NCI-H2081 (cell line): ENCODE measurements at places on chromosomes 12 and 14.

DNA sequence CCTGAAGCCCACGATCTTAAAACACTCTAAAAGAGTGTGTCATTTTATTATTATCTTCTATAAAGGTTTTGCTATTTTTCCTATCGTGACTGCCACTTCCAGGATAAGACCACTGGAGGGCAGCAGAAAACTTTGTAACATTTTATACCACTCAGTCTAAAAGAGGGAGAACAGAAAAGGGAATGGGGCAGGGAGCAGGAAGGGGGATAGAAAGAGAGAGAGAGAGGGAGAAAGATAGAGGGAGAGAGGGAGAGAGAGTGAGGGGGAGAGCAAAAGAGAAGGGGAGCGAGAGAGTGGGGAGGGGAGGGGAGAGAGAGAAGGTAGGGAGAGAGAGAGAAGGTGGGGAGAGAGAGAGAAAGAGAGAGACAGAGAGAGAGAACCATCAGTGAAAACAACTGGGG lies 2.0 kb upstream of the ART4 start:
- peak; percentile 42 for DNase-seq

DNA sequence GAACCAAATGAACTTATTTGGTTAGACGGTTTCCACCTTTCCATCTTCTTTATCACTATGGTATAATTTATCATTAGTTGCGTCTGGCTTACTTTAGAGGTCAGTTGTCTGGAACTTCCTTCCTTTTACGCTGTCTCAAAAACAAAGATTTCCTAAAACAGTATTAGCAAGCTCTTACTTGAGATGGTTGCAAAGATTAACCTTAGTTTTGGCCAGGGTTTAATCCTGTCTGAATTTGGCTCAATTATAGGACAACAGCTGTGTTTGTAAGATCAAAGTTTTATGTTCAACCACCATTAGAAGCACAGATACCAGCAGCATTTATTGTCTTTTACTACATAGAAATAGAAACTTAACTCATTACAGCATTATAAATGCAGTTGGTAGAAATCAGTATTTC lies 7.9 kb upstream of the WASHC3 start:
- DNase-seq = no peak

GRCh38 chr14:61927060-61927459 lies 164.8 kb downstream of the SNAPC1 start:
- DNase-seq = no peak

DNA sequence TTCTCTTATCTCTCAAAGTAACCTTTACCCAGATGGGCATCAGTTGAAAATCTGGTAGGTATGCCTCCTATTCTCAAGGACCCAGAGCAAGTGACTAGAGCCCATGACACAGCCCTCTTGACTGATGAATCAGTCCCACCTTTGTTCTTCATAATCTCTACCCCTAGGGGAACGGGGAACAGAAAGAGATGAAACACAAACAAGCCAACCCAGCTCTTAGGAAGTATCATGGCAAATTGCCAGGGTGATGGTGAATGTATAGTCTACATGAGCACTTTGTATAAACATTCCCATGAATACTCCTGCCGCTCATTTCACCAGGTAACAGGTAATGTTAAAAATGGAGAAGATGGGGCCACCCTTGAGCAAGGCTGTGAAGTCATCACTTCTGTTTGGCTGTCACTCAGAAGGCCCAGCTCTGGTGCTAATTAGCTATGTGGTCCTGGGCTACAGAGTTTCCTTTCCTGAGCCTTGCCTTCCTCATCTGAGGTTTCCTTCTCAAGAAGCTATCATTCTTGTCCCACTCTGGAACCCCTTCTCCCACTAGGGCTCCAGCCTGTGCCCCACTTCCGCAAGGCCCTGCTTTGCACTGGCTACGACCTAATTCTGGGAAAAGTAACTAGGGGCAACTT lies 161.7 kb downstream of the ANO2 start:
- no peak for DNase-seq

DNA sequence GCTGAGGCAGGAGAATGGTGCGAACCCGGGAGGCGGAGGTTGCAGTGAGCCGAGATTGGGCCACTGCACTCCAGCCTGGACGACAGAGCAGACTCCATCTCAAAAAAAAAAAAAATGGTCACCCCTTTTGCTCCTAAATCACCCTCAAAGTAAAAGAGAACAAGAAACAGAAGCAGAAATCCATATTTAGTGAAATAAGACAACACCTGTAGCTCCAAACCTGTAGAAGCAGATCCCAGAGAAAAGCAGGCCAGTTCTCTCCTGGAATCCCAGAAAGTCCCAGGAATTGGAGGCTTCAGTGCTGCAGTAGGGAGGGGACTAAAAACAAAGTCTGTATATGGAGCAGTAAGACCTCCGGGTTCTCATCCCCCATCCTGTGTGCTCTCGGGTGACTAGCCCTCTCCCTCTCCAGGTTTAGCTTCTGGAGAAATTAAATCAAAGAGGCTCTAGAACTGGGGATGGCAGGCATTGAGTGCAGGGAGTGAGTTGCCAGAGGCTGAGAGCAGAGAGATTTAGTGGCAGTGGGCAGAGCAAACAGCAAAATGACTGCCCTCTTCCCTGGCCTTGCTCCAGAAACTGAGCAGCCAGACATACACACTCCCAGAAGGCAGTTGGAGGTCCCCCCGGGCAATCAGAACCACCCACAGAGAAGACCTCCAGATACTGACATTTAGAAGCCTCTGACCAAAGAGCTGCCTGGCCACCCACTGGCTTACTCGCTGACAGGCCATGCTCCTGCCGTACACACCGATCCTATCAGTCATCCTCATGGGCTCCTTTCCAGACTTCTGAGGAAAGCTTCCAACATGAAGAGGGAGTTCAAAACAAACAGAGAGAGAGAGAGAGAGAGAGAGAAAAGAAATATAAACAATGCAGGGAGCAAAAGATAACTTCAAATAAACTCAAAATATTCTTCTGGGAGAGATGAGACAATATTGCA lies 6.3 kb upstream of the MLXIP start:
- peak; percentile 89 for DNase-seq

GRCh38 chr14:63510538-63510937 lies 32.6 kb downstream of the PPP2R5E start:
- DNase-seq = no peak

- DNase-seq = no peak
Observed at GRCh38 chr14:66444271-66444927, 41.8 kb upstream of the CCDC196 start.

- no peak for DNase-seq
Observed at GRCh38 chr14:64684091-64684490, 20.1 kb upstream of the PLEKHG3 start.

GRCh38 chr14:30389134-30389876 lies 169.7 kb upstream of the G2E3 start:
- no peak for DNase-seq

- DNase-seq = no peak
Observed at GRCh38 chr12:19957308-19958125, 410.8 kb upstream of the PDE3A start.

DNA sequence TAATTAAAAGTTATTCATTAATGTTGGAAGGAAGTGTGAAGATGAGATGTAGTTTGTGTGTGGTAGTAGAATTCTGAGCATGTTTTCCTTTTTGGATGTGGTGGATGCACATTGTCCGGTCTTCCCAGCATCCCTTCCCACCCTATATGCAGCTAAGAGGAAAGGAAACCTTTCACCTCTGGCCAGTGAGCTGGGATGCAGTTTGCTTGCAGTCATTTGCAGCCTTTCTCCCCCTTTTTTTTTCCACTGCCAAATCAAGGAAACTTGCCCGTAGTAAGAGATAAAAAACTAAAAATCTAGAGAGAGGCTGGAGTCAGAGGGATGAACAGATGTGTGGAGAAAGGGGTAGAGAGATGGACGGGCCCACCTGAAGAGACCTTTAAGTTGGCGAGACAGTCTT lies 72.5 kb upstream of the SLC38A2 start:
- DNase-seq = no peak

DNA sequence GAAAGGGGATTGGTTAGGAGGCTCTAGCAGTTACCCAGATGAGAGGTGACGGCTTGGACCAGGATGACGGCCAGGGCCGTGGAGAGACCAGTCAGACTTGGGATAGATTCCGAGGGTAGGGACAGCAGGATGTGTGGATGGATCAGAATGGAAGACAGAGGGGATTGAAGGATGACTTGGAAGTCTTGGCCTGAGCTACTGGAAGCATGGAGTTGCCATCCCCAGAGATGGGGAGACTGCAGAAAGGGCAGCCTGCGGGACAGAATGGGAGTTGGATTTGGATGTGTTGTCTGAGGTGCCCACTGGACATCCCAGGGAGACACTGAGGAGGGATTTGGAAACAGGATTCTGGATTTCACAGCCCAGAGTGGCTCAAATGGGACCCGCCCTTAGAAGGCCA lies 102.3 kb downstream of the CALM1 start:
- no peak for DNase-seq

DNA sequence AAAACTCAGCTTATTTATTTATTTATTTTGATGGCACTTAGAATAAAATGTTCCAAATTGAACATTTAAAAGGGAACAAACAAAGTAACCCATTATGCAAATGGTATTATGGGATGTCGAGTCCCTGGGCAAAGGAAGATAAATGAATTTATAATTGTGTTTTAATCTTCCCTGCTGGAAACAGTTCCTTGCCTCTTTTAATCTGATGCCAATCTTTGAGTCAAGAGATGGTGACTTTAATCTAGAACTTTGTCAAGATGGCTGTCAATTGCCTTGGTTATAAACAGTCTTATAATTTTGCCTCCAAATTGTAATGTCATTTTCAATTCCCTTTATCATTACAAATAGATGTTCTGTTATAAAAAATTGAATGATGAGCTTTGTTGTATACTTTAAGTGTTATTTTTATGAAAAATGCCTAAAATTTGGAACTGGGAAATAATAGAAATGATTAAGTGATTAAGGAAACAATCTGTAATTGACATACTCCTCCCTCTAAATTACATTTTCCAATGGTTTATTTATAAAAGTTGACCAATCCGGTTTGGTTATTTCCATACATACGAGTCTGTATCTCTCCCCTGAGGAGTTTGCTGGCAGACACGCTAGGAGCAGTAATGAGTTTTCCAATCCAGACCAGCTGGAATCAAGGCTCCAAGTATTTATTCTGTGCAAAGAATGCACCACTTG lies 134.9 kb upstream of the FRMD6 start:
- no peak for DNase-seq

DNA sequence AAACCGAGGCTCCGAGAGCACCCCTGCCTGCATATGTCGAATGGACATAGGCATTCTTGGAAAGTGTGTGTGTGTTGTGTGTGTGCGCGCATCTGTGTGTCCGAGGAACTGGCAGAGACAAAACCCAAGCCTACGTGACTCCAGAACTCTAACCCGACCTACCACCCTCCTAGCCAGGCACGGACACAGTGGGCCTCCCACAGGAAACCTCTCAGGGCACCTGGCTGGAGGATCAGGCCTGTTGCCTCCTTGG lies 556 bp upstream of the PGF start:
- DNase-seq = no peak

- DNase-seq = no peak
Observed at GRCh38 chr12:126353604-126354003, 1288.4 kb downstream of the AACS start.

GRCh38 chr14:91911474-91912032 lies 35.9 kb downstream of the FBLN5 start:
- DNase-seq = peak; percentile 69

DNA sequence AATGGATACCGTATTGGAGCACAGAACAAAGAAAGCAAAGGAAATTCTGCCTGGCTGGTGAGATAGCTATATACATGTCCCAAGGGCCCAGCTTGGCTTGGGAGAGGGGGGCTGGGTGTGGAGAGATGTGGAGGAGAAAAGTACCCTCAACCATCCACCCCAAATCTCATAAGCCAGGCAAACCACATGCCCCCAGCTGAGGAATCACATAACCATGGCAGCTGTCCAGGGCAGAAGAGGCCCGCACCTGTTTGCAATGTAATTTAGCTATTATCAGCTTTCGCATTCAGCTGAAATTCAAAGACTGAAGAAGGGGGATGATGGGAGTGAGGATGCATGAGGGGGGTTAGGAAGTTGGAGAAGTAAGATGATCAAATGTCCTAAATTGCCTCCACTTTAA lies 196.1 kb downstream of the TBX5 start:
- no peak for DNase-seq

DNA sequence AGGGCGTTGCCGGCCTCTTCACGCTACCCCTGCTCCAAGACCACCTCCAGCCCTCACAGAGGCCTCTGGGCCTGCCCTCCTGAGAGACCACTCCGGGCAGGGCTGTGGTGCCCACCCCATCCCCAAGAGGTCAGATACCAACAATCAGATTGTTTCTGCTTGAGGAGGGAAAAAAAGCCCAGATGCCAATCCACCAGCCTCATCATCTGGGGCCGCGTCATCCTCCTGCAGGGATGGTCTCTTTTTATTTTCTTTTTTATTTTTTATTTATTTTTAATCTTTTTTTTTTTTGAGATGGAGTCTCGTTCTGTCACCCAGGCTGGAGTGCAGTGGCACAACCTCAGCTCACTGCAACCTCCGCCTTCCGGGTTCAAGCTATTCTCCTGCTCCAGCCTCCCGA lies 93.4 kb downstream of the FBXL14 start:
- no peak for DNase-seq

GRCh38 chr14:37142835-37143401 lies 29.5 kb downstream of the SLC25A21 start:
- no peak for DNase-seq
